ENCODE measurements at places on chromosomes 1 and 21.

- DNase-seq: no peak
Observed at GRCh38 chr1:29547300-29547699, 311.0 kb downstream of the PTPRU start.

- DNase-seq: peak; percentile 80
Observed at GRCh38 chr1:221699577-221699976, 42.3 kb downstream of the DUSP10 start.

GRCh38 chr1:9689011-9689706, 37.6 kb downstream of the PIK3CD start:
- DNase-seq: peak; percentile 37

- peak; percentile 92 for DNase-seq
Observed at GRCh38 chr21:26845066-26845758, at the start of gene ADAMTS1. Gene ADAMTS1, minus strand, starts transcription at chr21:26845409. Its CDS starts 455 bp downstream, at chr21:26844954.

DNA sequence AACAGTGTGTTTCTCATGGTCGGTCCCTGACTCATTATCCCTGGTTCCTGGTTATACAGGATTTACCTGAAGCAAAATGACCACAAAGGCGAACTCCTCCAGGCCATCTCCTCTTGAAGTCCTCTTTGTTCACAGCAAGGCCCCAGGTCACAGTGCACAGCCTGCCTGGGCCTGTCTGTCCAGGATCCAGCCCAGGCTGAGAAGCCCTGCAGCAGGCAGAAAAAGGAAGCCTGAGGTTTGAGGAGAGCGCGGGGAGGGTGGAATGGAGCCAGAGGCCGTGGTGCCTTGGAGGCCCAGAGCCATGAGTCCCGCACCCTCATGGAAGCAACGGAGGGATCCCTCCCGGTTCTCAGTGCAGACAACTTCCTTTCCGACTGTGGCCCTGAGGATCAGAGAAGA, 136.8 kb upstream of the IRF2BP2 start:
- DNase-seq: no peak

DNA sequence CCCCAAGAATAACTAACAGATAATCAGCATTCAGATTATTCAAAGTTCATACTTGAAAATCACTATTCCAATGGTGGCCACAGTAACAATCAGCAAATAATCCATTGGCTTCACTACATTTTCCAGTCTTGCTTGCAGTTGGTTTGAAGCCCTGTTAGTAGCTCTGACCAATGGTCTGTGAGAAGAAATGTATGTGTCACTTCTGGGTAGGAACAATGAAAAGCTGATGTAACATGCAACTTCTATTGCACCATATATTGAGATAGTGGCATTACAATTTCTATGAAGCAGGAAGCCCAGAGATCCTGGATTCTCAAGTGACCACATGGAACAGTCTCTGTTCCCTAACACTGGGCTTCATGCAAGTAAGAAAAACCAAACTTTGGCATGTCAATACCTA, 250.9 kb upstream of the DAB1 start:
- DNase-seq: no peak

GRCh38 chr1:19892129-19892528, 9.9 kb downstream of the OTUD3 start:
- no peak for DNase-seq

GRCh38 chr1:89171067-89171438, 4.8 kb downstream of the GBP7 start:
- DNase-seq: no peak

- DNase-seq: peak; percentile 11
Observed at GRCh38 chr1:116854716-116855115, 55.0 kb upstream of the PTGFRN start.

- no peak for DNase-seq
Observed at GRCh38 chr1:235670157-235670776, 20.7 kb upstream of the GNG4 start.

GRCh38 chr21:29217818-29218291, 80.9 kb upstream of the BACH1 start:
- peak; percentile 67 for DNase-seq

GRCh38 chr1:147201276-147201675, 23.9 kb downstream of the FMO5 start:
- DNase-seq: no peak

GRCh38 chr1:36156329-36157114, 562 bp downstream of the MAP7D1 start:
- DNase-seq: peak; percentile 85

- DNase-seq: peak; percentile 85
Observed at GRCh38 chr1:6603915-6604558, 1.4 kb upstream of the KLHL21 start.

DNA sequence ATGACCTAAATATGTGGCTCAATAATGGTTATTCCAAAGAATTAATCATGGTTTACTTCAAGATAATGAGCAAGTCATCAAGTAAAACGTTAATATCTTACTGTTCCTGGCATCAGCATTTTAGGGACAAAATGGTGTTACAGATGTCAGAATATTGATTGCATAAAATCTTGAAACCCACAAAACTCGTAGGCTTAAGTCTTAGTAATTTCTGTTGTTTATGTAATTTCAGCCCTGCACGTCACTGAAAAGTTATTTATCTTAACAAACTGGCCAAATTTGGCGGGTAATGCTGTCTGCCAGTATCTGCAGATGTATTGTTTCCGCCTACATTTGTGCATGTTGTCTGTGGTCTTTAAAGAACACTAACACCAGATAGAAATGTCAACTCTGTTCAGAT, 25.8 kb downstream of the CDC7 start:
- no peak for DNase-seq

DNA sequence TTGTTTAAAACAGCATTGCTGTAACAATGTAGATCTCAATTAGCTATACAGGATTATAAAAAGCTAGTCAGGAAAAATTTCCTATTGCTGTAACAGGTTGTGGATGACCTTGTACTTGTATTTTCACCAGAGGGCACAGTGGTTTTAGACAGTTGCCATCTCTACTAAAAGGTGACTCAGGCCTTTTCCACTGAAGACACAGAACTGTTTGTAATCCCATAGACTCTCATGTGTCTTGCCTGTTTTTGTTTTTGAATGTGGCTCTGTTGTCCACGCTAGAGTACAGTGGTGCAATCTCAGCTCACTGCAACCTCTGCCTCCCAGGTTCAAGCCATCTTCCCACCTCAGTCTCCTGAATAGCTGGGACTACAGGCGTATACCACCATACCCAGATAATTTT, 5.9 kb downstream of the MTFR1L start:
- no peak for DNase-seq

- no peak for DNase-seq
Observed at GRCh38 chr1:184101141-184101540, 49.6 kb downstream of the TSEN15 start.

- no peak for DNase-seq
Observed at GRCh38 chr21:19684328-19684727, 1280.7 kb upstream of the TMPRSS15 start.

DNA sequence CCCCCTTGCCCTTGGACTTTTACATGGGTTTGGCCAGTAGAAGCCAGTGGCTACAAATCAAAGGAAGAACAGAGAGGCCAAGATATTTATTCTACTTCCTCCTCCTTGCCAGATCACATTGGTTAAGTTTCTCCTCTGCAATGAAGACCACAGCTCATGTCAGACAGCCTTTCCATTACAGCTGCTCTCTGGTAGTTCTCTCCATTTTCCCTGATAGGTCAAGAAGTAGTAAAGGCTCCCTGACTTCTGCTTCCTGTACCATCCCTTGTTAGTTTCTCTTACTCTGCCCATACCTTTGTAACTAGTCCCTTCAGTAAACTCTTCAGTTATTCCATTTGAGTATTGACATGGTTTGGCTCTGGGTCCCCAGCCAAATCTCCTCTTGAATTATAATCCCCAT, 27.8 kb downstream of the NME7 start:
- no peak for DNase-seq

DNA sequence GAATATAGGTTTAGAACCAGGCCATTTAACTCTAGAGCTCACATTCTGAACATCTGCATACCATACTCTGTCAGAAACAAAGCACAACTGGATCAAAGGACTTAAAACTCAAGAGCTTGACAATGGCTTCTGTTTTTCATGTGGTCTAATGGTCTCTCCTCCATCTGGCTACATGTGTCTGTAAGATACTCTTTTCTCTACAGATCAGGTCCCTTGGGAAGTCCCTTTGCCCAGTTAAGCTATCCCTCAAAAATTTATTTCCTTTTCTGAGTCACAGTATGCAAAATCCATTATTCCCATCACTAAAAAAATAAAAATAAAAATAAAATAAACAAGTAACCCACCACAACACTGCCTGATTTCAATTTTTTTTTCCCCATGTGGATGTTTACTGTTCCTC, 357.0 kb upstream of the PRMT6 start:
- no peak for DNase-seq

DNA sequence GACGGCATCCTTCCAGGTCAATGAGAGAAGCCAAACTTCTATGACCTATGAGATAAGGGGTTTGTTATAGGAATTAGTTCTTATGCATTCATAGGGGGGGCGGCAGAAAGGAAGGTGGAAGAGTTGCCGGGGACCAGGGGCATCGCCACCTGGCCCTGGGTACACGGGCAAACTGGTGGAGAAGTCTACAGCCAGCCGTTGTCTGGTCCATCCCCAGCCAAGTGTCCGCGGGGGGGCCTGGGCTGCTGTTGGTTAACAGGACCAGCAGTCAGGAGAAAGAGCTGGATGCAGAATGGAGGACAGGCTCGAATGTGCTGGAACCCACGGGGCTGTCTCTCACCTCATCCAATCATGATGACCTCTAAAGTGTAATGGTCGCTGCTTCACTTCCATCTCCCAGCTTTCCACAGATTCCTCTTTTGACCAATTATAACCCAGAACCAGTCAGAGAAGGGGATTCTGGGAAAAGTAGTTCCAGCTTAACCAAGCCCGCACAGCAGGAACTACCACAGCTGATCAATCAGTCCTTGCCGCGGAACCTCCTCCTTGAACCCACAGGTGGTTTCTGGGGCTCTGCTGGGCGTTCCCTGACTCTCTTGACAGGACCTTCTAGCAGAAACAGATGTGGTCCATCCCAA, 17.8 kb downstream of the TMEM51 start:
- DNase-seq: no peak

GRCh38 chr1:19160831-19161230, 49.2 kb downstream of the UBR4 start:
- no peak for DNase-seq

DNA sequence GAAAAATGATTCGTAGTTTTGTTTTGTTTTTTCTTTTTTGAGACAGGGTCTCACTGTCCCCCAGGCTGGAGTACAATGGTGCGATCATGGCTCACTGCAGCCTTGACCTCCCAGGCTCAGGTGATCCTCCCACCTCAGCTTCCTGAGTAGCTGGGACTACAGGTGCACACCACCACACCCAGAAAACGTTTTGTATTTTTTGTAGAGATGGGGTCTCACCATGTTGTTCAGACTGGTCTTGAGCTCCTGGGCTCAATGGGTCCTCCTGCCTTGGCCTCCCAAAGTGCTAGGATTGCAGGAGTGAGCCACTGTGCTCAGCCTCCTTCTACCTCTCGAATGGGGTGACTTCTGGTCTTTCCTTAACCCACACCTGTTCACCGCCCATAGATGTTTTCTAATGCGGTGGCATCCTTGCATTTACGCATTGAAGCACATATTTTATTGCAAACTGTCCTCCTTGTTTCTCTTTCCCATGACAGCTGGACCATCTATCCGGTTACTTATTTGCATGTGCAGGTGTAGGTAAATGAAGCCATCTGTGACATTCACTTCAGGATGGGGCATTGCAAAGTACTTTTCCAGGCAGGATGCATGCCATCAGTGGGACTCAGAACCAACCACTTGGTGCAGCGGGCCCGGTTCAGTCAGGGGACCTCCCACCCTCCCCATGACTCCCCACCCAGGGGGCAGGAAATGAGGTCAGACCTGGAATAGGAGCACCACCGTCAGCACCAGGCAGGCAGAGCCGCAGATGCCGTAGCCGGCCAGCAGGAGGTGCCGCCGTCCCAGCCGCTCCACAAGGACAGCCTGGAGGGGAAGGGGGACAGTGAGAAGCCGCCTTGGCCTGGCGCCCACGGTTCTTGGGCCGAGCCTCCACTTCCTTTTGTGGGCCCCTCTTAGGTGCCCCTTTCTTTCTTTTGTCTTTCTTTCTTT, 16.5 kb downstream of the SLC2A7 start:
- DNase-seq: no peak

GRCh38 chr1:14568716-14569355, 29.6 kb upstream of the KAZN start:
- DNase-seq: no peak

GRCh38 chr1:167687919-167688519, 33.8 kb upstream of the MPZL1 start:
- DNase-seq: peak; percentile 85

- DNase-seq: no peak
Observed at GRCh38 chr1:37813529-37814145, 5.6 kb upstream of the YRDC start.

- no peak for DNase-seq
Observed at GRCh38 chr1:77739235-77739634, 20.4 kb downstream of the USP33 start.

DNA sequence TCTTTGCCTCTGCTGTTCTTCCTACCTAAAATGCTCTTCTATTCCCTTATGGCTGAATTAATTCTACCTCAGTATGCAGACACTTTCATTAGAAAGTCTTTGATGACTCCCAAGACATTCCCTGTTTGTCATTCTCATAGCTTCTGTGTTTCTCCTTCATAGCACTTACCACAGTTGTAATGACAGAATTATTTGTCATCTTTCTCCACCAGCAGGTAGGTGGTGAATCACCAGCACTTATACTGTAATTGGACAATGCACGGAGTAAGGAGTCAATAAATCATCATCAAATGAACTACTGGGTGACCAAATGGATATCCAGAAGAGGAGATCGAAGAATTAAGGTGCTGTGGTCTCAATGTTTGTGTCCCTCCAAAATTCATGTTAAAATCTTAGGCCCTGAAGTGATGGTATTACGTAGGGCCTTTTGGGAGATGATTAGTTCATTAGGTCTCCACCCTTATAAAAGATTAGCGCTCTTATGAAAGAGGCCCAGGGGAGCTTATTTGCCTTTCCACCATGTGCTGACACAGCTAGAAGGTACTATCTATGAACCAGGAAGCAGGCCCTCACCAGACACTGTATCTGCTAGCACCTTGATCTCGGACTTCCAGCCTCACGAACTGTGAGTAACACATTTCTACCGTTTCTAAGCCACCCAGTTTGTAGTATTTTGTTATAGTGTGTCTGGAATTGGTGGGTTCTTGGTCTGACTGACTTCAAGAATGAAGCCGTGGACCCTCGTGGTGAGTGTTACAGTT, 2.4 kb upstream of the CCT8 start:
- DNase-seq: no peak

DNA sequence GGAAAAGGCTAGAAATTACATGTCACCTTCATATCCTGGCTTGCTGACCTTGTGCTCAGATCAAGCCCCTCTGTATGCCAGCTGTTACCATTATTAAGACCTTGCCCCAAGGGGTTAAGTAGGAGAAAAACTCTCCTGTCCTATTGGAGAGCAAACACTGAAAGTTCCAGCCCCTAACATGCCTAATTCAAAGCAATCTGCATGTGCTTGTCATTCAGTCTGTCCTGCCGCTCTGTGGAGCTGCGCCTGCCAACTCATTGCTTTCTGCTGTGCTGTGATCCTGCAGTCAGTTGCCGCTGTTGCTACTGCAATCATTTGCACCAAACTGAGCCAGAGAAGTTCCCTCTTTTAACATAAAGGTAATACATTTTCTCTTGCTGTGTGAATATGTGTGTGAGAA, 113.4 kb downstream of the DISP1 start:
- DNase-seq: peak; percentile 93

- peak; percentile 15 for DNase-seq
Observed at GRCh38 chr21:25421321-25422028, 185.8 kb downstream of the MRPL39 start.

All from umbilical cord (tissue), 2 donors.